ENCODE measurements at places on chromosomes 2 and 18.

GRCh38 chr2:241415196-241415595, 59.1 kb downstream of the FARP2 start:
- DNase-seq, result no peak

DNA sequence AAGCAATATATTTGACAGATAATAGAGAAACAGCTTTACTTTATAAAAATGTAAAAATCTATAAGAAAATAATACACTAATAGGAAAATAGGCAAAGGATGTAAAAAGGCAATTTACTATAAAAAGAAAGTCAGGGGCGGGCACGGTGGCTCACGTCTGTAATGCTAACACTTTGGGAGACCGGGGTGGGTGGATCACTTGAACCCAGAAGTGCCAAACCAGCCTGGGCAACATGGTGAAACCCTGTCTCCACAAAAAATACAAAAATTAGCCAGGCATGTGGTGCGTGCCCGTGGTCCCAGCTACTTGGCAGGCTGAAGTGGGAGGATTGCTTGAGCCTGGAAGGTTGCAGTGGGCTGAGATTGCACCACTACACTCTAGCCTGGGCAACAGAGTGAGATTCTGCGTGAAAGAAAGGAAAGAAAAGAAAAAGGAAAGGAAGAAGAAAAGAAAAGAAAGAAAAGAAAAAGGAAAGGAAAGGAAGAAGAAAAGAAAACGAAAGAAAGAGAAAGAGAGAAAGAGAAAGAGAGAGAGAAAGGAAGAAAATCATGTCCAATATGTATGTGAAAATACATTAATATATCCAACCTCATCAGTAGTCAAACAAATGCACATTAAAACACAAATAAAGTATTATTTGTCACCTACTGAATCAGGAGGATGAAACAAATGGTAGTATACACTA, 65.1 kb downstream of the ADD2 start:
- DNase-seq, result no peak

GRCh38 chr2:31877008-31877407, 133.8 kb downstream of the MEMO1 start:
- peak; percentile 73 for DNase-seq

DNA sequence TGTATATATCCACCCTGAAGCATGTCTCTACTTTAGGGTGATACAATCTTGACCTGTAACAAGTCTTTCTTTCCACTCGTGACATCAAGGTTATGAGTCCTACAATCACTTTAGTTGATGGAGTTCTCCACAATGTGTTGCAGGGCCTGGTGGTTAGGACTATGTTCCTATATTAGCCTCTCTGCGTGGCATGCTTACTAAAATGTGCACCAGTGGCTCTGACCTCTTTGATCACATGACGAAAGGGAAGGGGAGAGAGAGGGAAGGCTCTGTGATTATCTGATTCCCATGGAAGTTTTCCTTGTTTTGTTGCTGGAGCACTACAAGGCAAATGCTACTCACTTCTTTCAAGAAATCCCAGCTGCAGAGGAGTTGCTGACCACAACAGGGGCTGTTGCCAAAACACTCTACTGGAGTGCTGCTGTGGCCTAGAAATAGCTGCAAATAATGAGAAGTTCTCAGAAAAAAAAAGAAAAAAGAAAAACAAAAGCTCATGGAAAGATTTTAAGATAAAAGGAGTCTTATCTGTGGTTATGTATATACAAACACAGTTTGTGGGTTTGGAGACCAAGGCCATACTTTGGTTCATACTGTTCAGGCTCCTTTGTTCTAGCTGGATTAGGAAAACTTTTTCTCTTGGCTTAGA, 272.8 kb upstream of the MMADHC start:
- peak; percentile 92 for DNase-seq

DNA sequence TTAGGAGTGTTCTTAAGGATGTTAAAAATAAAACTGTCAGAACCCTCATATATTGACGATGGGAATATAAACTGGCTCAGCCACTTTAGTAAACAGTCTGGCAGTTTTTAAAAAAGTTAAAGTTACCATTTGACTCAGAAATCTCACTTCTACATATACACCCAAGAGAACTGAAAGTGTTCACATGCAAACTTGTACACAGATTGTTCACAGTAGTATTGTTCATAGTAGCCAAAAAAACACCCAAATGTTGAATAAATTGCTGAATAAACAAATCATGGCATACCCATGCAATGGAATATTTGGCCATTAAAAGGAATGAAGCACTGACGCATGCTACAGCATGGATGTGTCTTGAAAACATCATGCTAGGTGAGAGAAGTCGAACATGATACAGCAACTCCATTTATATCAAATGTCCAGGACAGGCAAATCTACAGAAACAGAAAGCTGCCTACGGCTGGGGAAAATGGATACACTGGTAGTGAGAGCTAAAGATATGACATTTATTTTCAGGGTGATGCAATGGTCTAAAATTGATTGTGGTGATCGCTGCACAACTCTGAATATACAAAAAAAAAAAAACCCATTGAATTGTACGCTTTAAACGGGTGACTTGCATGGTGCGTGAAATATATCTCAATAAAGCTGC, 10.1 kb downstream of the RPL31 start:
- peak; percentile 11 for DNase-seq

GRCh38 chr2:19664646-19665045, 237.1 kb downstream of the TTC32 start:
- DNase-seq, result no peak

- no peak for DNase-seq
These were observed 468 bp upstream of the SATB2 start for GRCh38 chr2:199458009-199458805.

- no peak for DNase-seq
These were observed 3.0 kb upstream of the GRB14 start for GRCh38 chr2:164624316-164624715.

- DNase-seq, result peak; percentile 50
These were observed 305.9 kb upstream of the TMEFF2 start for GRCh38 chr2:192500550-192501200.

DNA sequence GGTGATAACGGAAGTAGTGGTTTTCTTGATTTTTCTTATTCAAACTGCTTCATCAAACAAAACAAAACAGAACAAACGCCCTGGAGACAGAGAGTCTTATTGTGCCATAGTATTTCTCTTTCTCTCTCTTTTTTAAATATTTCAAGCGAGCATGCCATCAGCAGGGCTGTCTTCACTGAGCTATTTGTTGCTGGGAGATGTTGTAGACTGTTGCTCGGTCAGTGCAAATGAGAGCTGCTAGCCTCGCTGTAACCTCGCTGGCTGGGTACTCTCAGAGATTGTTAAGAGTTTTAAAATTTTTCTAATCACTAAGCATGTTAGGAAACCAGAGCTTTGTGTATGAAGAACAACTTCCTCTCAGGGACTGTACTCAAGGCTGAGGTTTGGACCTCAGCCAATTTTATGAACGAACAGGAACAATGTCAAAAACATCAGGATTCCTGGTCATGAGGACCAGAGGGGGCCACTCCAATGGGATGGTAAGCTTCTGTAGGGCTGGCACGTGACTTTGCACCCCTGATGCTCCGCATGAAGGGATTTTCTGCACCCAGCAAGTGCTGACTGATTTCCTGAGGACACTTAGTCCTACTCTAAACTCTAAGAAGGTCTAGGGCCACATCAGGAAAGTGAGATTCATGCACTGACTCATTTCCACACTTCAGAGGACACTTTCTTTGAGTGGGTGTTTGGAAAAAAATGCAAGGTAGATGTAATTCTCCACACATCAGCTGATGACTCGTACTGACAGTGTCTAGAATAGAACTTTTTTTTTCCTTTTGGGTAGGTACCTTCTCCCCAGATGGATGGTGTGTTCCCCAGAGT, 59.8 kb upstream of the IL1R1 start:
- peak; percentile 91 for DNase-seq

DNA sequence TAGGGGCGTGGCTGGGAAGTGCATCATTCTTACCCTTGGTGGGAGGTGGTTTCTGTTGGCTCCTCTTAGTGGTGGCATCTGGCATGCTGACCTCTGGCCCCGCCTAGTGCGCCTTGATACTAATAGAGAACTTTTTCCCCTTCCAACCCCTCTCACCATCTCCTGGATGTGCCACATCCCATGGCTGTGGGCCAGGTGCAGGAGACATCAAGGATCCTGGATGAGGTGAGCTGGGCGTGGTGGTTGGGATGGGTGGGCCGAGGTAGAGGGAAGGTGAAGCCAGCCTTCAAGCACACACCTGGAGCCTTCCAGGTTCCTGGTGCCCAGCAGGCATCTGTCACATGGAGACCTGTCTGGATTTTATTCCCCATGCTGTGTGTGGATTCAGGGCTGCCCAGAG, 149.2 kb downstream of the DYSF start:
- DNase-seq, result no peak

DNA sequence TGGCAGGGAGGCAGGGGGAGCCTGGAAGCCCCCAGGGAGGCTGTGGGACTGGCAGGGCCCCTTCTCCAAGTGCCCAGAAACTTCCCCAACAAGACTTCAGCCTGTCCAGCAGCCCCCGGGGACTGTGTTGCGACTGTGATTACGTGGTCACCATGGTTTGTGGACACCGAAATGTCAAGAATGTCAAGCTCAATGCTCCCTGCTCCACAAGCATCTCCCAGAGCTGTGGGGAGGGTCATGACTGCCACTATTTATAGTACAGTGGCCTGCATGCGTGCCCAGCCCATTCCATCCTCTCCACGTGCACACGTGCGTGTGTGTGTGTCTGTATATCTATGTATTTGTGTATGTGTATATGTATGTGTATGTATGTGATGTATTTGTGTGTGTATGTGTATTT, 93.8 kb upstream of the MBOAT2 start:
- no peak for DNase-seq

DNA sequence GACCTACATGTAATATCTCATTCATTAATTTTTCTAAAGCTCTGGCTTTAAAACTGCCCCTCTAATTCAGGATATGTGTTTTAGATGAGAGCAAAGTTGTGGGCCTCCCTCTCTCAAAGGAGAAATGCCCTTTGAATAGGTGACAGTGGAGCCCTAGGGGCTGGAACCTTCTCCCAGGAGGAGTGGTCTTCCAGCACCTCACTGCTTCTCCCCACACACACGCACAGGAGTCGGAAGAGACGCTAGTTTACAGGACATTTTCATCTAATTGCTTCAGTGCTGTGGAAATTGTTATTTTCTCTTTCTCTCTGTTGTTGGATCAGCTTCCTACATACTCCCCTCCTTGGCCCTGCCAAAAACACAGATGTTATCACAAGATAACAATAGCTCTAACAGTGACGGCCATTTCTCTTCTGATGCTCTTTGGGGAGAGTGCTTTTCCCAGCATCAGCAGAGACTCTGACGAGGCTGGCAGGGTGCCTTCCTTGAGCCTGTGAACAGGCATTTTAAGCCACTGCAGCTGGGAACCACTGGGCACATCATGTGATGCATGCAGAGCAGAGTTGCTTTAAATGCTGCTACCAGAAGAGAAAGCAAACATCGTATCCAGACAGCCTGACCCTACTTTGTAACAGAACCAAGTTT, 209.4 kb upstream of the SP5 start:
- no peak for DNase-seq

GRCh38 chr18:73199151-73199550, 331.4 kb upstream of the NETO1 start:
- peak; percentile 68 for DNase-seq

DNA sequence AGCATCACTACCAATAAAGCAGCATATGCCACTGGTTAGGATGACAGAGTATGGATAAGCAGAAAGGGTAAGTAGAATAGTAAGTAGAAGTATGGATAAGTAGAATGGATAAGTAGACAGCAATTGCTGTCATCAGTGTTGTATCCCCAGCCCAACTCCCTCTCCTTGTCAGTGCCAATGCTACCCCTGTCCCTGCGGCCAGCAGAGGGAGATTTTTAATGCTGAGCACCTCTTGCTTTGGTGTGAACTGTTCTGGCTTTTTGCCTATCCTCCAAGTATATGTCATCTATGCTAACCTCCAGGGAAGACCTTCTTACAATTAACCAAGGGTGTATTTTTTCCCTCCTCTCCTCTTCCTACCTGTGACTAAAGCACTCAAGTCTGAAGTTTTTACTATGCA, 136.7 kb upstream of the SPHKAP start:
- no peak for DNase-seq

- peak; percentile 45 for DNase-seq
These were observed 949.8 kb upstream of the LRATD1 start for GRCh38 chr2:13682540-13683272.

GRCh38 chr2:189393440-189394111, 47.7 kb upstream of the WDR75 start:
- DNase-seq, result peak; percentile 99

DNA sequence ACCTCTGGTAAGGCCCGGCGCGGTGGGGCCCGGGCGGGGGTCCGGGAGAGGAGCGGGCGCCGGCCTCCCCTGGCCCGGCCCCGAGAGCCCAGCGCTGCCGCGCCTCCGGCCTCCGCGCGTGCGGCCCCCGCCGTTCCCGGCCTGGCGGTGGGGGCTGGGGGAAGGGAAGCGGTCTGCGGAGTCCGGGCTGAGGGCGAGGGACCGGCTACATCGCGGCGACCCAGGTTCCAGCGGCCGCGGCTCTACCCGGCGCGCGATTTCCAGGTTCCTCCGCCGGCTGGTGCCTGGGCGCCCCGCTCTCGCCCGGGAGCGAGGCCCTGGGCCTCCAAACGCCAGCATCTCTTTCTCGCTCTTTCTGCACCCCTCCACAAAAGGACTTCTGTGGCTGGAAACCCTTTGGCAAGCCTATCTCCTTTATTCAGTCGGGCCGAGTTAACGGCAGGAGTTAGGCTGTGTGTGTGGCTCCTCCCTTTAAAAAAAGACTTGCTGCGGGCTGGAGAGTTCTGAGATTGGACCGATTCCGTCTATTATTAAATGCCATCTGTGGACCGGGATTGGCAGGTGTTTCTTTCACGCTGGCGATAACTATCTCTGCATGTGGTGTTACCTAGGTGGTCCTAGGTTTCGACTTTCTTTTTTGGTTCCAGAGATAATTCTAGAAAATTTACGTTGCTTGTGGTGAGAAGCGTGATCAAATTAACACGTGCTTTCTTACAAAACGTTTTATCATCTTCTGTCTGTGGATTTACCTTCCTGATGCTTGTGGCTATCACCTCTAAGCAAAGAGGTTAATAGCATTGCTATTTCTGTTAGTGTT, 592 bp downstream of the ME2 start:
- peak; percentile 38 for DNase-seq

- no peak for DNase-seq
These were observed 439.8 kb downstream of the RNF144A start for GRCh38 chr2:7356909-7357584.

DNA sequence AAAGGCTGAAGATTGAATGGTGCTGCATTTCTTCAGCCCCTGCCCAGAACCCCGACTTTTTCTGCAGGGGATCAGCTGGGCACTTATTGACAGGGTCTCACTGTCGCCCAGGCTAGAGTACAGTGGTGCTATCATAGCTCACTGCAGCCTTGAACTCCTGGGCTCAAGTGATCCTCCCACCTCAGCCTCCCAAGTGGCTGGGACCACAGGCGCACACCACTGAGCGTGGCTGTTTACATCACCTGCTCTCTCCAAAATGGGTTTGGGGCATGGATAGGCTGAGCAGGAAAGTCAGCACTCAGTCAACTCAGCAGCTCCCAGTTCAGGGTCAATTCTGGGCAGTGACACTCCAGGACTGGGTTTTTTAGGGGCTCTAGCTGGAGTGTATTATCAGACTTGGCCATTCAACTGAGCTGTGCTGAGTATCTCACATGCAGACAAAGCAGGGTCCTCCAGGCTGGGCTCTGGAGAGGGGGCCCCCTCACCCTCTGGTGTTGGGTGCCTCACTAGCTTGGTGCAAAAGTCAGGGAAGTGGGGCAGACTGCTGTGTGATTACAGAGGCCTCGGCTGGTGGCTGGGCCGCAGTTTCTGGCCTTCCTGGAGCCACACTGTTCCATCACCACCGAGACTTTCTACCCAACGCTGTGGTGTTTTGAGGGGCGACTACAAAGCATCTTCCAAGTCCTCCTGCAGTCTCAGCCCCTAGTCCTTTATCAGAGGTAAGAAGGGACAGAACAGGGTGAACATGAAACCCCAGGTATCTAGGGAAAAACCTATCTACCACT, 4.5 kb downstream of the ABHD1 start:
- no peak for DNase-seq

GRCh38 chr2:231601356-231602229, 8.9 kb downstream of the TEX44 start:
- peak; percentile 71 for DNase-seq

Measured in IMR-90 (cell line).